ENCODE measurements at places on chromosomes 1 and 21.

DNA sequence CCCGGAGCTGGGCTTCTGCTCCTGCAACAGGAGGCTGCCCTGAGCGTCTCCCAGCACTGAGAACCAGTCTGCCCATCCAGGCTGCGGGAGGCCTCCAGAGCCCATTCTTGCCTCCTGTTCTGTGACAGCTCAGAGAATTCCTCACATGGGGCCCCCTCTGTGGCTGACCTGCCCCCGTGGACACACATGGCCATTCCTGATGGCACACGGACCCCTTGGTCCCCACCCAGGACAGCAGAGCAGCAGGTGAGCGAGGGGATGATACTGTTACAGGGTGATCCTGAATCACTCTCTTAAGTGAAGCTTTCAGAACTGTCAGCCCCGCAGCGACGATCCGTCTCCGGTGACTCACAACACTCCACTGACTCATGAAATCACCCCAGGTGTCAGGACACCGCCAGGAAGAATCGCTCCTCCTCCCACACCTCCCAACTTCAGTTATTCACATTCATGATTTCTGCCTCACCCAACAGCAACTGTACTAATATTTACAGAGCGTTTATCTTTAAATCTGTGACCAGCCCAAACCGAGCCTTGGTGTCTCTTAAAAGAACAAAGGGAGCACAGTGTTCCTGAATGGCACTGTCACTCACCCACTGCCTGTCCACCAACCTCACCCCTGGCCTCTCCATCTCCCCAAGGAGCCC lies 22.5 kb downstream of the CHD5 start:
- DNase-seq = no peak

- no peak for DNase-seq
Observed at GRCh38 chr1:34730485-34730884, 24.4 kb upstream of the GJB5 start.

- no peak for DNase-seq
Observed at GRCh38 chr21:31218830-31219608, 125.0 kb downstream of the TIAM1 start.

DNA sequence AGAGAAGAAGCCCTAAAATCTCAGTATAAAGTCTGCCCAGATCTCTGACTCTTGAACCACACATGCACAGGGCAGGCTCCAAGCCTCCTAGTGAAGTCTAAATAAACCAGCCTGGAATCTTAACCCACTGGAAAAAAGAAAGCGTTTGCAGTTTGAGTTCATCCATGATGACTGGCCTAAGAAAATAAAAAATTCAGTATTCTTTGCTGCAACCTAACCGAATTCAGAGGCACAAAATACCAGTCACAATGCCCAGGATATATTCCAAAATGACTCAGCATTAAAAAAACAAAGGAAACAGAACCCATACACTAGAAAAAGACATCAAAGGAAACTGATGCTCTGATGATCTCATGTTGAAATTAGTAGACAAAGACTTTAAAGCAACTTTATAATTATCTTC lies 269.2 kb downstream of the SDCCAG8 start:
- no peak for DNase-seq

DNA sequence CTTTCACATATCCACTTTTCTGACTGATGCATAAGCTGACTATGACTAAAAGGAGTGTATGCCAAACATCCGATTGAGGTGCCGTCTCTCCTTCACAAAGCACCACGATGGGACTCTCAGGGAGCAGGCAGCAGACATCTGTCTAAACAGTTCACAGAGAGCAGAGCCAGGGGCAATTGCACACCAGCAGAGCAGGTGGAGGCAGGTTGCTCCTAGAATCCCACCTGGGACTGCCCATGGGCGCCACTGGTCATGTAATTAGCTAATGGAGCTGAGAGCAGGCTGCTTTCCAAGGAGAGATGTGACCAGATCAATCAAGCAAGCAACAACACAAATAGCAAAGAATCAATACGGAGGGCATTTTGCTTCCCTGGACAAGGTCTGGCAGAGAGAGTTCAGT lies 30.5 kb upstream of the COA6 start:
- no peak for DNase-seq

- DNase-seq = peak; percentile 76
Observed at GRCh38 chr1:33030575-33030974, 6.1 kb downstream of the AK2 start.

- peak; percentile 96 for DNase-seq
Observed at GRCh38 chr1:19311931-19312781, at the start of the genes AKR7A2 and SLC66A1. Gene AKR7A2, minus strand, starts transcription at chr1:19312144. Its CDS starts 20 bp downstream, at chr1:19312124. Gene SLC66A1, plus strand, starts transcription at chr1:19312326. Its CDS starts 5,352 bp downstream, at chr1:19317678.

DNA sequence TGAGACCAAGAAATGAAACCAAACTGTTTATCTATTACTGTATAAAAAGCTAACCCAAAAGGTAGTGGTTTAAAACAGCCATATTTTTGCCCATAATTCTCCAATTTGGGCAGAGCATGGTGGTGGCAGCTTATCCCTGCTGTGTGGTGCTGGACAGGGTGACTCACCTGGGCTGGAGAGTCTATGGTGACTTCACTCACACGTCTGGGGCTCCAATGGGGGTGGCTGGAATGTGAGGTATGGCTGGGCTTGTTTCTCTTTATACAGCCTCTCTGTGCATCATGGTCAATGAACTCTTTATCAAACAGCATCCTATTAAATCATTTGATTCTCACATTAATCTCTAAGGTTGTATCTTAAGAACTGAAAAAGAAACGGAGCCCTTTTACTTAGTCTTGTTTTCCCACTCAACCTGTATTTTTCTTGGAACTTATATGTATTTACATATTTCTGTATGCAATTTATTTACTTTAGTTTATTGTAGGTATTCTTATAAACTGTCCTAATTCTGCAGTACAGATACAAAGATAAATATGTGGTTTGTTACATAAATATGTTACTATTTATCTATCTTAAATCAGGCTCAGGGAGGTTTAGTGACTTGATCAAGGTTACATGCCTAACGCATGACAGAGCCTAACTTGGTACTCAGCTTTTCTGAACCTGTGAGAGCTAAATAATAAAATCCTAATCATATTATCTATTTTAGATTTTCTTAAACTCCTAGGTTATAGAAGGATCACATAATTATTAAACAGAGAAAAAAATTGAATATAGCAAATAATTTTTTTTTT lies 37.5 kb upstream of the WLS start:
- DNase-seq = no peak

Measured in hematopoietic multipotent progenitor cell treated with erythropoietin and hydrocortisone succinate and interleukin-3 and kit ligand, for 6 days (in vitro differentiated cells).